Smooth muscle cell of the umbilical artery (primary cell): ENCODE measurements at places on chromosomes 6 and 20. TPM values are rescaled to one million over a fixed set of nuclear protein-coding genes. Genes with fewer than 3 reads are reported as not detected.

DEFB112 gene
- total RNA-seq = not detected in 2 replicates

PNISR gene
- total RNA-seq = 70.1 and 72.8 TPM in 2 replicates

BAG2 gene
- 27.9 and 32.1 TPM in 2 replicates for total RNA-seq

PTCRA gene
- not detected in 2 replicates for total RNA-seq

PLN gene
- 0.83 and 0.89 TPM in 2 replicates for total RNA-seq

PPP1R18 gene
- 32.1 and 71.9 TPM in 2 replicates for total RNA-seq
